ENCODE measurements at places on chromosomes 4 and X.

- no peak for DNase-seq
Measured at GRCh38 chrX:122091571-122091970, 1044.2 kb downstream of the GLUD2 start.

GRCh38 chr4:76931576-76932276, 17.8 kb upstream of the SEPTIN11 start:
- DNase-seq: no peak

DNA sequence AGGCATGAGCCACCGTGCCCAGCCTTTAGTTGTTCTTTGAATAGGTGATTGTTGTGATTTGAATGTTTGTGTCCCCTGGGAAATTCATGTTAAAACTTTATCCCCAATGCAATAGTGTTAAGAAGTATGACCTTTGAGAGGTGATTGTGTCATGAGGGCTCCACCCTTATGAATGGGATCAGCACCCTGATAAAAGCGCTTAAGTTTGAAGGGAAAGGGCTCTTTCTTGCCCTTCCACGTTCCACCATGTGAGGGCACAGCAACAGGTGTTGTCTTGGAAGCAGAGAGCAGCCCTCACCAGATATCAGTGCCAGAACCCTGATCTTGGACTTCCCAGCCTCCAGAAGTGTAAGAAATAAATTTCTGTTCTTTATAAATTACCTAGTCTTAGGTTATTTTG, 33.7 kb upstream of the RP2 start:
- DNase-seq: no peak

- DNase-seq: no peak
Measured at GRCh38 chr4:131207589-131207988, 1941.5 kb upstream of the PCDH10 start.

DNA sequence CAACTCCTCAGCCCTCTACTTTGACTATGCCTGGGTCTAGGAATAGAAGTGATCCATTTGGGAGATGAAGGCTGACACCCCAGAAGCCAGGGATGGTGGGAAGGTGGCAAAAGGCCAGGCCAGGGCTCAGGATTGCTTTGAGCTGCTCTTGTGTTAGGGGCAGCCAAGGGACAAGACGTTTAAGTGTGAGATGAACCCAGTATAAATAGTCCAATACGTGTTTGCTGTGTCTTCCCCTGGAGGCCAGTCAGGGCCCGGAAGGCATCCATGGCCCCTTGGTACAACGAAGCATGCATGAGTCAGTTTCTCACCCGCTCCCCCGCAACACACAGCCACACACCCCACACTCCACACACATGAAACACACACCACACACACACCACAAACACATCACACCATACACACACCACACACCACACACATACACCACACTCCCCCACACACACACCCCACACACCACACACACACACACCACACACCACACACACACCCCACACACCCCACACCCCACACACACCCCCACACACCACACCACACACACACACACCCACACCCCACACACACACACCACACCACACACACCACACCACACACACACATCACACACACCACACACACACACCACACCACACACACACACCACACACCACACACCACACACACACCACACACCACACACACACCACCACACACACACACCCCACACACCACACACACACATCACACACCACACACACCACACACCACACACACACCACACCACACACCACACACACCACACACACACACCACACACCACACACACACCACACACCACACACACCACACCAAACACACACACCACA, 5.1 kb downstream of the STARD8 start:
- no peak for DNase-seq

GRCh38 chr4:3489451-3489962, 26.4 kb downstream of the DOK7 start:
- DNase-seq: no peak

DNA sequence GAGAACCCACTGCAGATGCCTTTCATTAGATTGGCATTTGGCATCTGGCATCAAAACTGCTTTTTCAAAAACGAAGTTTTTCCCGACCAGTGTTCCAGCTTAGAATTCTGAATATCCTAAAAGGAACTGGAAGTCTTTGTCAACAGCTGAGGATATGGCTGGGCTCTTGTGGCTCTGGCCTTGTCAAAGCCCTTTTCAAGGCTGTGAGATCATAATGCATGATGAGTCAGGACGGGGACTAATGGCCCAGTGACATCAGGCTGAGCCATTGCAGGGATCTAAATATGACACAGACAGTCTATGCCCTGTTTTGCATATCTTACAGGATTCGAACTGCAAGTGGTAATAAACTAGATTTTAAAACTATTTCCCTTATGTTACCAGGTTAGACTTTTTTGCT, 306.4 kb downstream of the PTTG2 start:
- no peak for DNase-seq

DNA sequence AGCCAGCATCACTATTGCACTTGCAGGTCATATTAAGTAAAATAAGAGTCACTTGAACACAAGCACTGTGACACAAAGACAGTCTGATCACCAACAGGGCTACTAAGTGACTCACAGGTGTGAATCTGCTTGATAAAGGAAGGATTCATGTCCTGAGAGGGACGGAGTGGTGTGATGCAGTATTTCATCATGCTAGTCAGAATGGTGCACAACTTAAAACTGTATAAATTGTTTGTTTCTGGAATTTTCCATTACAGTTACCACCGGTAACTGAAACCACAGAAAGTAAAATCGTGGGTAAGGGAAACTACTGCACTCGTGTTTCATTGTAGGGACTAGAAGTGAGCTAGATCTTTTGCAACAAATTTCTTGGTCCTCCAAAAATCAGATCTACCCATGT, 109.7 kb downstream of the ELOVL6 start:
- DNase-seq: no peak

- DNase-seq: no peak
Measured at GRCh38 chrX:40872351-40872750, 137.0 kb upstream of the MED14 start.

DNA sequence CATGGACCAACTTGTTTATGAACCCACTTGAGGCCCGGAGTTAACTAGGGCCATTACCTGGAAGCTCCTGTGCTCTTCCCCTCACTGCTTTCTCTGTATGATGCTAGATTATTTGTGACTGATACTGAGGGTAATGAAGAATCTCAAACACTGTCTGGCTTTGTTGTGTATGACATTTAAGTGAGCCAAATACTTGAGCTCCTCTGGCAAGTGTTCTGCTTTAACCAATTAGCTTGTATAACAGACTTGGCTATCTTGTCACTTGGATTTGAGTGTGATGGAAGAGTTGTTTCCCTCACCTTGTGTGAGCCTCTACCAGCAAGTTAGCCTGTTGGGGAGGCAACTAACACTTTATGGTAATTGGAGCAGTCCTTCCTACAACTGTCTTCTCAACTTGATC, 42.7 kb downstream of the CCNG2 start:
- no peak for DNase-seq

DNA sequence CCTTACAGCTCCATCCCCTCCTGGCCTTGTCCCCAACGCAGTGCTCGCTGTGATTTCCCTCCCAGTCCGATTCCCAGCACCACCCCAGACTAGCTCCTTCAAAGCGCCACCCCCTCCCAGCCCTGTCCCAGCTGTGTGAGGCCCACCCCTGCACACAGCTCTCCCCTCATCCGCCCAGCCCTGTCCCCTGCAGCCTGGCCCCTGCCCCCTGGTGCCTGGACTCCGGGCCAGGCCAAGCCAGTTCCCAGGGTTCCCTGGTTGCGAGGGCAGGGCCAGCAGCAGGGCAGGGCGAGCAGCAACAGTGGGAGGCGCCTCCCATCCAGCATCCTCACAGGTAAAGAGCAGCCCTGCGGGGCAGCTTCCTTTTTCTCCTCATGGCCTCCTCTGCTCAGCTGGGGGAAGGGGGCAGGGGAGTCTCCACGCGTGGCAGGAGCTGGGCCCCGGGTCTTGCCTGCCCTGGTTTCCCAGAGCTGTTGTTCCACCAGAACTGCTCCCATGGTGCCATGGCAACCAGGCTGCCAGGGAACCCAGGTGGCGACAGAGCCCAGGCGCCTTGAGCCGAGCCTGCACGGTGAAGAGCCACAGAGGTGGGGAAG, 24.8 kb downstream of the IQSEC2 start:
- no peak for DNase-seq

DNA sequence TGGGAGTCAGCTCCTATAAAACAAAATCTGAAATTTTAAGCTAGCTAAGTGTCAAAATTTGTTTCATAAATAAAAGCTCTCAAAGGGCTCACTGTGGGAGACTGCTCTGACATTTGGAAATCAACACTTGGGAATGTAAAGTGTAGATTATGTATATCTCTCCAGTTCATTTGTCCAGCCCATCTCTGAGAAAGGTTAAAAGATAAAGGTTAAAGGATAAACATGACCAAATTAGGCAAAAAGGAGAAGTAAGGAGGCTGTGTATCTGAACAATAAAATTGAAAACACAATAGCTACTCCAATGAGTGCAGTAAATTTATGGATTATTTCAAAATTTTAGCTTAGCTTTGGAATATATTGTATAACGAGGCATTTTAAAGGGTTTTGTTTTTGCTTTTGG, 304.9 kb downstream of the UNC5C start:
- DNase-seq: no peak

- no peak for DNase-seq
Measured at GRCh38 chrX:123475068-123475724, 257.7 kb downstream of the THOC2 start.
